A549 treated with Mapracorat at 1 μM for 4 hours (cell line): ENCODE measurements at places on chromosomes 4 and X. TPM values are rescaled to one million over a fixed set of nuclear protein-coding genes. Genes with fewer than 3 reads are reported as not detected.

TEX13B gene
- total RNA-seq, result not detected in 5 replicates

SCRG1 gene
- total RNA-seq, result not detected in 5 replicates

CCDC120 gene
- 2.7 to 3.9 TPM (median 3.2 TPM) in 5 replicates for total RNA-seq

UGT2A1 gene
- total RNA-seq, result not detected in 5 replicates

C4orf51 gene
- total RNA-seq, result not detected in 5 replicates

PNMA3 gene
- total RNA-seq, result 0.09 to 0.26 TPM (median 0.20 TPM) in 5 replicates

GPAT3 gene
- 27.7 to 34.1 TPM (median 30.5 TPM) in 5 replicates for total RNA-seq

NAP1L3 gene
- total RNA-seq, result 0.26 to 0.64 TPM (median 0.31 TPM) in 5 replicates

IL21 gene
- not detected in 5 replicates for total RNA-seq

BGN gene
- total RNA-seq, result 0.07 to 0.08 TPM in 2 of 5 replicates, not detected in the others

AADAT gene
- total RNA-seq, result 7.7 to 10.2 TPM (median 8.0 TPM) in 5 replicates

RRH gene
- total RNA-seq, result 0.08 to 0.17 TPM (median 0.12 TPM) in 3 of 5 replicates, not detected in the others

SERTM2 gene
- total RNA-seq, result not detected in 5 replicates

PWWP3B gene
- total RNA-seq, result not detected in 5 replicates

NKRF gene
- total RNA-seq, result 16.8 to 18.7 TPM (median 17.0 TPM) in 5 replicates

KLF8 gene
- 0.12 TPM in 1 of 5 replicates, not detected in the others for total RNA-seq

KIT gene
- not detected in 5 replicates for total RNA-seq

SSX4B gene
- total RNA-seq, result not detected in 5 replicates

GAGE1 gene
- not detected in 5 replicates for total RNA-seq

BMPR1B gene
- 4.8 to 7.3 TPM (median 7.1 TPM) in 5 replicates for total RNA-seq

PLRG1 gene
- total RNA-seq, result 51.5 to 62.4 TPM (median 54.9 TPM) in 5 replicates

ATP1B4 gene
- 0.04 TPM in 2 of 5 replicates, not detected in the others for total RNA-seq

HPGDS gene
- total RNA-seq, result not detected in 5 replicates

CLCN5 gene
- total RNA-seq, result 1.7 to 3.4 TPM (median 2.0 TPM) in 5 replicates

SATL1 gene
- total RNA-seq, result not detected in 5 replicates

FAM47E gene
- total RNA-seq, result 0.06 to 0.16 TPM (median 0.07 TPM) in 3 of 5 replicates, not detected in the others
